Fibroblast of the aortic adventitia (primary cell): ENCODE measurements at places on chromosomes 2 and 18. TPM values are rescaled to one million over a fixed set of nuclear protein-coding genes. Genes with fewer than 3 reads are reported as not detected.

CLIP4 gene
- total RNA-seq, result 73.5 and 97.1 TPM in 2 replicates

NT5C1B gene
- total RNA-seq, result not detected in 2 replicates

TMEFF2 gene
- 4.7 and 9.4 TPM in 2 replicates for total RNA-seq

NTSR2 gene
- total RNA-seq, result not detected in 2 replicates

DNA sequence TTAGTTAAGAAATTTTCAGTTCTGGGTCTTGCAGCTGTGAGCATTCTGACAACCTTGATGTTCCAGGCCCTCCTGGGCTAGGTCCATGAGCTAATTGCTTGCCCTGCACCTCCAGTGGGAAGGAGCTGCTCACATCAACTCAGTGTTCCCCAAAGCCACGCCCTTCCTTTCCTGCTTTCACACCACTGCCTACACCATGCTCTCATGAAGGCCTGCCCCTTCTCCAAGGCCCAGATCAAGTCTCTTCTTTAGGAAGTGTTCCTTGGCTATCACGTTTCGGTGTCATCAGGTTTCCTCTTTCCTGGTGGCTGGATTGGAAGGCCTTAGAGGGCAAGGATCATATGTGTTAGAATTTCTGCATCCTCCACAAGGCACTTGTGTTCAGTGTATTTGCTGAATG lies 18.8 kb downstream of the TMEM127 start:
- DNase-seq, result no peak

GRCh38 chr2:191171286-191171685 lies 20.5 kb upstream of the STAT4 start:
- no peak for DNase-seq

DNA sequence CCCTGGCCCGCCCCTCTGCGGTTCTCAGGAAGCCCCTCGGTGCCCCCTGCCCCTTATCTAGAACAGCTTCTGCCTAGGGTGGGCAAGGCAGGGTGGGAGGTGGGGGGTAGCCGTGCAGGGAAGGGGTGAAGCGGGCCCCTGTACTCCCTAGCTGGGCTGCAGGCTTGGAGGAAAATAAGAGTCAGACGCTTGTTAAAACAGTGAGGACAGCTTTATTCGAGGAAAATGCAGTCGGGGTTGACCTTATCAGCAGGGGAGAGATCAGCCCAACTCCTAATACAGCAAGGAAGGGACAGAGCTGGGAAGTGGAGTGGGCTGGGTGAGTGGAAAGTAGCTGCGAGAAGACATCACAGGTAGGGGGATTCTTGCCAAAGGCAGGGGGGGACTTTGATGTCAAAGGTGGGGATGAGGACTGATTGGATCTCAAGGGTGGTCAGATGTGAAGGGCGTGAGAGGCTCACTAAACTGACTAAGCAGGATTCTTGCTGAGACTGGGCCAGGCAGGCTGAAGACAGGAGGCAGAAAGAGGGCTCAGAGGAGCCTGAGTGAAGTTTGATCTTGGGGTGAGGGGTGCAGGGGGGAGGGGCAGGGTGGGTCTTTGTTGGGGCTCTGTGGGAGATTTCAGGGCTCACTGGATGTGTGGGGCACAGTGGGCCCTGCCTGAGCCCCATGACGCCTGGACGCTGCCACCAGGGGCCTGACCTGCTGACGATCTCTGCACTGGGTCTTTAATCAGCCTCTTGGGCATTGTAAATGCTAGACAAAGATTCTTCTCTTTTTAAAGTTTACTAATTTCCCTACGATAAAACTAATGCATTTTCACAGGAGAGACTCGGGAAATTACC lies 29.9 kb downstream of the HPCAL1 start:
- DNase-seq, result no peak
